ENCODE measurements at places on chromosomes 12 and 14.
A peak's percentile ranks its signal among the peaks of the same experiment; 100 is the strongest.

GRCh38 chr14:98799891-98800290 is 472.1 kb downstream of the BCL11B start:
- DNase-seq: no peak

- DNase-seq: no peak
Measured at GRCh38 chr12:77035226-77035625, 30.1 kb downstream of the E2F7 start.

DNA sequence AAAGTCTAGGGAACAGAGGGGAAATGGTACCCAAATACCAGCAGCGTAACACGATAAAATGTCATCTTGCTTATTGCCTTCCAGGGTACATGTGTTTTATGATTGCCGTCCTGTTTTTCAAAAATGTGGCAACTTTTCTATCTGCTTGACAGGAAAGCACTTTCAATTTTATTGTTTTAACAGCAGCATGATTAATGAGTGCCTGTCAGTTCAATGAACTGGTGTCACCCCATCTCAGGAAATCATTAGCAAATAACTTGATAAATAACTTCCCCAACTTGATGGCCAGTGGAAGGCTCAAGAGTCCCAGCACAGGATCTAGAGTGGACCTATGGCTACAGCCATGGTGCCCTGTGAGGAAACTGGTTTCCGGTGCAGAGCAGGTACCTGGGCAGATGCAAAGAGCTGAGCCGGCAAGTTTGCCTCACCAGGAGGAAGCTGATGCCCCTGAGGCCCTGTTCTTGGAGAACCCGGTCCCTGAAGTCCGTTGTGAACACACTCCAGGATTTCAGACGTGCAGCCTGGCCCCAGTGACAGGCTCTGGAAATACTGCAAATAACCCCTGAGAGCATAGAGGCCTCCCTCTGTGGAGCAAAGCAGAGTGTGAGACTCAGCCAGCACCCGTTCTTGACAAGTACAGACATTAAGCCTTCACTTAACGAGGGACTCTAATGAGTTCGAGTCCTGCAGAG is 173.5 kb upstream of the SFSWAP start:
- no peak for DNase-seq

DNA sequence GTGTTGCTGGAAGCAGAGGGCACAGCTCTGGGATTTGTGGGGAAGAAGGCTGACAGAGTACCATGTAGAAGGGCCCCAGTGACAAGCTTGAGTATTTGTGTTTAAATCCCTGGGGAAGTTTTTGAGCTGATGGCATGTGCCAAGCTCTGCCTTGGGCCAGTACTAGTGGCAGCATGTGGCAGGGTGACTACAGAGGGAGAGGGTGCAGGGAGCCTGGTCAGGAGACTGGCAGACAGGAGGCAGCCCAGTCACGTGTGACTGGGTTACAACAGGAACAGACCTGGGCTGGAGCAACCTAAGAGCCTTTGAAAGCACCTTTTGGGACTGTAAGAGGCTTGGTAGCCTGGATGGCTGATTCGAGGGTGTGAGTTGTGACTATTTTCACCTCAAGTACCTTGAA is 112.1 kb downstream of the TSPAN9 start:
- DNase-seq: no peak

DNA sequence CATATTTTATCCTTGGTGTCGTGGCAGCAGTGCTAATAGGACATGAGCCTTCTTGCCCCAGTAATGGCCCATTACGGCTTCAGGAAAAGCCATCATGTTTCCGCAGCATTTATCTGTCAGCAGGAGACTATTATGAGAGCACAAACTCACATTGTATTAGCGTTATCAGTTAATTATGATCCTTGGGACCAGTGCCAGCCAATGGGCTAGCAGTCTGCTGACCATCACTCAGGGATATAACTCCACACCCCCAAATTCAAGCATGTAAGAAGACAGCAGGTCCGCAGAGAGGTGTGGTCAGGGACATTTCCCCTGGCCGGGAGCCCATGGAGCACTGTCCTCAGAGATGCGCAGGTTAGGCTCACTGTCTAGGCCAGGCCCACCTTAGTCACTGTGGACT is 4.9 kb upstream of the ESRRB start:
- no peak for DNase-seq

DNA sequence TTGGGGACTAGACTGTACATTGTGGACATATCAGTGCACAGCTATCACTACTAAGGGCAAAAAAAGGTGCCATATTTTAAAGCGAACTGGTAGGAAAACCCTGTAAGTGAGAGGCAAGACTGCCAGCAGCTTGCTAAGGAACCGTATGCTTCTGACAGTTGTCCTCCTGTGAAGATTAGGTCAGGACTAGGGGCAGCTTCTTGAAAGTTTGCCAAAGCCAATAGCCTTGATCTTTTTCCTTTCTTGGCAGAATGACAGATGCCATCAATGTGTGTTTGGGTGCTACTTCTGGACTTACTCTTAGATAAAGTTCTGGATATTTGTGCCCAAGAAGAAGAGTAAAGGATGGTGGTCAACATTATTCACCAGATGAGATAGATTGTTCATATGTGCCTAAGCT is 7.4 kb downstream of the DAAM1 start:
- peak; percentile 16 for DNase-seq

- DNase-seq: no peak
Measured at GRCh38 chr14:103136388-103137271, 13.4 kb downstream of the TNFAIP2 start.

GRCh38 chr14:105203057-105203531 is 22.0 kb upstream of the NUDT14 start:
- peak; percentile 11 for DNase-seq

- DNase-seq: no peak
Measured at GRCh38 chr14:89258728-89259273, 158.2 kb downstream of the FOXN3 start.

- DNase-seq: no peak
Measured at GRCh38 chr12:120064054-120064940, 52.3 kb downstream of the RAB35 start.

DNA sequence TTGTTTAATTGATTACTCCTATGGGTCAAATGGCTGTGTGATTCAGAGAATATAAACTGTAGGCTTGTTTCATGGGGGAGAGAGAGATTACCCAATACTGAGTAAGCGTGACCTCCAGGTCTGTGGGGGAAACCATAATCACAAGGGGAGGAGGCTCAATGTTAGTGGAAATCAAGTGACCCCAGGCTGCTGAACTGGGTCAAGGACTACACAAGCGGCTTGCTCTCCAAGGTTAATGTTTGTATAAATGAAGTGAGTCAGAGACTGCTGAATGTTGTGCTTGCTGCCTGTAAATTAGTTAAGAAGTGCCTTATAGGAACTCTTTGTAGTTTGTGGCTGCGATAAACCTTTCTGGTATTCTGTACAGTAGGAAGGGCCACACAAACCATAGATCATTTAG is 479.7 kb downstream of the AACS start:
- no peak for DNase-seq

DNA sequence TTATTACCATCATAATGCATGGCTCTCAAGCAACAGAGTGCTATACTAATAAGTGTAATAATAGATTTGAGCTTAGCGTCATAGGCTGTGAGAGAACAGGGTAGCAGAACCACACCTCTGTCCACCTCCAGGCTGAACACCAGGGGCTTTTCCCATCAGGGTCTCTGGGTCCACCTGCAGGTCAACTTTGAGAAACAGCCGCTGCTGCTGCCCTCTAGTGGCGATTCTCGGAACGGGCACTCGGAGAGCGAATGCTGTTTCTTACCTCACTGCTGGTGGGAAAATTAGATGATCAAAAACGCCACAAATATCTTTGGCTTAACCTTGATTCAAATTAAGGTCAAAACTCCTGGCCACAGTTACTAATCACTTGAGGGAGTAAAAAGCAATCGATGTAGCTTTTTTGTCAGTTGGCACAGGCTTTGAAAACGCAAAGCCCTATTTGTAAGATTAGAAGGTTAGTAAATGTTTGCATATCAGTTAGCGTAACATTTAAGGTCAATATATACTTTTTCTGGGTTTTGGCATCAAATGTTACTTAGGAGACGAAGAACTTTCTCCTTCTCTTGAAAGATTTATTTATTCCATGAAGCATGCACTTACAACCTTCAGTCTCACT is 127.9 kb upstream of the TMEM132D start:
- no peak for DNase-seq

DNA sequence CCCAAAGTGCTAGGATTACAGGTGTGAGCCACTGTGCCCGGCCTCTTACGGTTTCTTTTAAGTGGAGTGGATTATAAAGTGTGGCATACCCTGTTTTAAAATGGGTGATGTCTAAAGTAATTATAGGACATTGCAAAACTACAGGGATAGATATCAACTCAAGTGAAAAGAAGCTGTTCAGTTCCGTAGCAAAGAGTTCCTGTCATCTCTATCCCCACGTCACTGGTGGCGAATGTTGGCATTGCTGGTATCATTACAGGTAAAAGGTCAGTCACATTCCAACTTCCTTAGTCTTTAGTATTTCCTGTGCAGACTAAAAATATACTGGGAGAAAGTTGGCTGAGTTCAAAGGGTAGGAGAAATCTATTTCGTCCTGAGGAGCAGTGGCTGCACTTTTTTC is 95.6 kb upstream of the SLC38A2 start:
- DNase-seq: no peak

GRCh38 chr12:108666401-108666881 is 32.7 kb upstream of the SELPLG start:
- no peak for DNase-seq

GRCh38 chr12:45622210-45622937 is 107.1 kb upstream of the ARID2 start:
- DNase-seq: no peak

GRCh38 chr14:71242237-71242748 is 335.0 kb downstream of the PCNX1 start:
- DNase-seq: no peak

GRCh38 chr12:55933799-55934742 is 3.1 kb downstream of the DGKA start:
- DNase-seq: peak; percentile 28

- no peak for DNase-seq
Measured at GRCh38 chr12:5522432-5523335, 90.8 kb downstream of the NTF3 start.

DNA sequence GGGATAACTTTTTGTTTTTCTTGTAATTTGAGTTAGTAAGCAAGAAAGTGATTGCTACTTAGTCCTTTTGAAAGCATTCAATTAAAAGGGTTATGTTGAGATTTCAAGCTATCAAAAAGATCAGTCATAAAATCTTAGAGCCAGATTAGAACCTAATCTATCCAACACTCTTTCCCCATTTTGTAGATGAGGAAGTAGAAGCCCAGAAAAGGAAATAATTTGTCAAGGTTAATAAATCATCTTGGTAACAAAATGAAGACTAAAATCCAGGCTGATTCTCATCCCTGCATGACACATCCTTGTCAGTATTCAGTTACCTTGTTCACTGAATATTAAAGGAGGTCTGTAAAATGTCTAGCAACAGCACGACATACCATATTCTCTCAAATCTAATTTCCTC is 26.5 kb downstream of the PPP1R13B start:
- DNase-seq: no peak

GRCh38 chr14:68135566-68135965 is 316.0 kb downstream of the RAD51B start:
- no peak for DNase-seq

DNA sequence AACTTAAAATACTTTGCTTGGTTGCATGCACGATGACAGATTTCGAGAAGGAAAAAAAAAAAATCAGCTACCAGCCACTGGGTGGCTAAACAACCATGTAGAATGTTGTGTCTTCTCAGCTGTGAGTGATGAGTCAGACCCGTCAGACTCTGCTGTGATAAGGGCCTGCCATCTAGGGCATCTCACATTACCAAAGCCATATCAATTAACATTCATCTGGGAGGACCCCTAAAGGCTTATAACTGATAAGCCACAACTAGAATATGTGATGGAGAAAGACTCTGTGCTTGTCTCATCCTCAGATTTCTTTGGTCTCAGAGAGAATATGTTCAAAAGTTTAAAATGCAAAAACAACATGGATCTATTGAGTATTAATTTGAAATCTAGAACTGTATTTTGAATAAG is 111.5 kb downstream of the PAX9 start:
- DNase-seq: no peak

DNA sequence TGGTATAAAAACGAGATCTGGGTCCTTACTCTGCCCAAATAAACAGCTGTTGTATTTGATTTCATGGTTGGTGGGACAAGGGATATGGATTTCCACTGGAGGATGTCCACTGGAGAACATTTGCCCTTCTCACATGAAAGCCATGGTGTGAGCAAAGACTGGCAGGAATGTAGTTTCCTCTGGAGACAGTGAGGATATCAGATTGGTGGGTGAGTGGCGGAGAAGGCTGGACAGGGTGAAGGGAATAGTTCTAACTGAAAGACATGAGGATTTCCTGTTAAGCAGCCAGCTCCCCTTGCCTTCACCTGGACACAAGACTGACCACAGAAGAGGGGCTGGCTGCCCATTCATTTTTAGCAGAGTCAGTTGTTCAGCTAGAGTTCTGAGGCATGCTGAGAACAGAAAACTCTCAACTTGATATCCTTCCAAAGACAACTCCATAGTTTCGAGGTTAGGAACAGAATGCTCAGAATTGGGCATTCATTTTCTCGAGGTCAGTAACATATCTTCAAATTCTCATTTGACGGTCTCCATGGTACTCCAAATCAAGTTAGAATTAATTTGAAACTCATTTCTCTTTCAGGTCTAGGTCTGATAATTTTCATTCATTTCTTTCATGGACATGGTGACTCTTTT is 365.7 kb downstream of the LRIG3 start:
- no peak for DNase-seq

GRCh38 chr12:12661086-12661856 is 34.7 kb downstream of the GPR19 start:
- DNase-seq: no peak

DNA sequence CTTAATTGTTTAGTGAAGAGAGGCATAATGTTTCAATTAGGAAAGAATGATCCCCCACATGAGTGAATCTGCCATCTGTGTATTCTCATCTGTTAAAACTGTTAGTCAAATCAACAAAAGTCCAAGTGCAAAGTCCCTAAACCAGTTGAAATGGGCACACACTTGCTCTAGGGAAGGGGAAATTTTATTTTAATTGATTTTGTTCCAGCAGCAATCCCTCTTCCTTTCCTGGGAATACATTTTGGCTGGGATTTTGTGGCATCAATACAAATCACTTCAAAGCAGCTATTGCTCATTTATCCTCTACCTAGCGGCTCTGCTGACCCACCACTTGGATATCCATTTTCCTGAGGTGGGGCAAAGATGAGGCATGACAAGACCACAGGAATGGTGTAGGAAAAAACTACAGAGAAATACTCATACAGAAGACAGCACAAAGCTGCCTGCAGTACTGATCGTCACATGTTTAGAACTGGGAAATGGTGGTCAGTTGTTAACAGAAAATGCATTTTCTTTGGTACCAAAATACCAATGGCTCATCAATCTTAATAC is 9.8 kb upstream of the SSTR1 start:
- DNase-seq: no peak

DNA sequence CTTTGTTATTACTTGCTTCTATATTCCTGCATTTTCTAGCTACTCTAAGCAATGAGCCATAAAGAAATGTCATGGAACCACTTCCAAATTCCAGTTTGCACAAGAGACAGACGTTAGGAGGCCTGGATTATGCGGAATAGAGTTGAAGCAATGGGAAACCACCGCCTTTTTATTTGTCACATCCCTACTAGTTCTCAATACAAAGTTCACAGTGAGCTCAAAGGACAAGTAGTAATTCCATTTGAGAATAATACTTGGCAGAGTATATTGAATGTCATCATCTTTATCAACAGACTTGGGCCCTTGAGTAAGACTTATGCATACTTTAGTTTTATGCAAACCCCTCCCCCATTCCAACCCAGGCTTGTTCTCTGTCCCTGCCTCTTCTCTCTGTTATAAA is 3.7 kb upstream of the SLC15A5 start:
- DNase-seq: no peak
